ENCODE measurements at places on chromosomes 7 and 10.

DNA sequence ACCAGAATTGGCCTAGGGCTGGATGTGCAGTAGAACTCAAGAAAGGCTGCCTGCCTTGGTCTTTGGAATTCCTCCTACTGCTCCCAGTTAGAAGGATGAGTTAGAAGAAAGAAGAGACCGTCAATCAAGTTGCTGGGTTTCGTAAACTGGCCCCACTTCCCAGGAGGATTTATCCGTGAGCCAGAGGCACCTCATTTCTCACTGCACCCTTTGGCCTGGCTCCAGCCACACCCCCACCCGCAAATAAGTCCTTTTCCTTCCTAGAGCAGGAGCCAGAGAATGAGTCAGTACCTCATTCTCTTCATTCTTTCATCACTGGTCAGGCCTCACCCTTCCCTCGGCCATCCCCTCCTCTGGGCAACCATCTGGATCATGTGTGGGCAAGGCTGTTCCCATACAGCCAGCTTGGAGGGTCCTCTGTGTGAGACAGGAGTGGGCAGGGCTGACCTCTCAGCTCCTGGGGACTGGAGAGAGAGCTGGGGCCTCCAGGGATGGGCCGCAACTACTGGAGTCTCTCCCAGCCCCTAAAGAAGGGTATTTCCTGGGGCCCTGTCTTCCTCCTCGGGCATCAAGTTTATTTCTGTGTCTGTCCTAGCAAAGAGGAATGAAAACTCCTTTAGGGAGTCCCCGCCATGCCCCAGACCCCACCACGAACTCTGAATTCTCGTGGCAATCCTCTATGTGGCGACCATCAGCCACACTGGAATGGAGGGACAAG lies 87.2 kb upstream of the DUSP5 start:
- DNase-seq, result no peak

DNA sequence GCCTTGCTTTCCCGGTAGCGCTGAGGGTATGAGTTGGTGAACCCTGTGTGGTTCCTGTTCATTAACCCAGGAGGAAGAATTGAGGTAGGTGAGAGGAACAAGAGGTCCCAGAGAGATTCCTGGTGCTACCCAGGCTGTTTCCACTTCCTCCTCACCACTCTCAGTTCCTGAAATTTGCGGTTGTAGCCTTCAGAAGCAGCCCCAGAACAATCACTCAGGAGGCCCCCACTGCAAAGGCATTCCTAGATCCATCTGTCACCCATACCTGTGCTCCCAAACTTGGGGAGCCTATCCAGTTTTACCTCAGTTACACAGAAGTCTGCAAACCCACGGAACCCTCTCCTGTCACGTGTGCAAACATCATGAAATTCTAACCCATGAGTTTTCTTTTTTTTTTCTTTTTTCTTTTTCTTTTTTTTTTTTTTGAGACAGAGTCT lies 9.0 kb upstream of the PIP4K2A start:
- DNase-seq, result no peak

DNA sequence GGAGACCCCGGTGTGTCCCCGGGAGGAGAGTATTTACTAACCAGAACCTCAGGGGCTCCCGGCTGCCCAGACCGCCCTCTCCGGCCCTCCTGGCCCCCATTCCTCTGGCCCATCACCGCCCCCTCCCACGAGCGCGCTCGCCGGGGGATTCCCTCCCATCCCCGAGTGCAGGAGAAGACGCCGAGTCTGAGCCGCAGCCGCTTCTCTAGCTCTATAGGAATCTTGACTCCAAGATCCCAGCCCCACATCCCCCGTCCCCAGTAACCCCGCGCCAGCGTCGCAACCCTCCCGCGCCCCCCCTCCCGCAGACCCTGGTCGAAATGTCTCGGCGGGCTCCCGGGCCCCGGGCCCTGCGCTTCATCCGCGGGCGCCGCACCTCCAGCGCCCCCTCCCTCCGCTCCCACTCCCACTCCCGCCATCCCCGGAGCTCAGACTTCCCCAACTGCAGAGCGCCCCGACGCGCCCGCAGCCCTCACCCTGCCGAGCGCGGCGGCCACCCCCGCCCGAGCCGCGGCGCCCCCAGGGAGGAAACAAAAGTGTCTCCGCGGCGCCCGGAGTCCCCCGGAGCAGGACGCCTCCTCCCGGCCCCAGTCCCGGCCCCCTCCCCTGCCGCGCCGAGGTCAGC lies 541 bp downstream of the ELMO1 start:
- no peak for DNase-seq

DNA sequence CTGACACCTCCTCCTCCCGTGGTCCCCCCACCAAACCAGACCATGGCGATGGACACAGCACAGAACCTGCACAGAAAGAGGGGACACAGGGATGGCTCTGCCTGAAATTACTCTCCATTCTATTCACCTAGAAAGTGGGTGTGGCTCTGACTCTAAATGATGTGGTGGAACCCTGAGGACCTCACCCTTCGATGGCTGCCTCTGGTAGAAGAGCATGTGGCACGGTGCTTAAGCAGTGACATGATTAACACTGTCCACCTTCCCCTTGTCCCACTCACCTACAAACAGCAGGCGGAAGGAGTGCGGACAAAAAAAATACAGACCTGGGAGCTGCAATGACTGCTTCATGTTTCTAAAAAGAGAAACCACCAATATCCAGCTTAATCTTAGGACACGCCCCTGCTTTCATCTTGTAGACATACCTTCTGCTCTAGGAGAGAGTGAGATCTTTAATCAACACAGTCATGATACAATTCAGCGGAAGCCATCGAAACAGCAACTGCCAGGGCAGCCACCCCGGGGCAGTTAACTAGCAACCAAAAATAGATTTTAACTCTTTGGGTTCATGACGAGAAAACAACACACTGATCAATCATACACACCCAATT lies 11.4 kb downstream of the JCAD start:
- DNase-seq, result no peak

- DNase-seq, result no peak
These were observed 27.8 kb upstream of the RADIL start for GRCh38 chr7:4911111-4911828.

DNA sequence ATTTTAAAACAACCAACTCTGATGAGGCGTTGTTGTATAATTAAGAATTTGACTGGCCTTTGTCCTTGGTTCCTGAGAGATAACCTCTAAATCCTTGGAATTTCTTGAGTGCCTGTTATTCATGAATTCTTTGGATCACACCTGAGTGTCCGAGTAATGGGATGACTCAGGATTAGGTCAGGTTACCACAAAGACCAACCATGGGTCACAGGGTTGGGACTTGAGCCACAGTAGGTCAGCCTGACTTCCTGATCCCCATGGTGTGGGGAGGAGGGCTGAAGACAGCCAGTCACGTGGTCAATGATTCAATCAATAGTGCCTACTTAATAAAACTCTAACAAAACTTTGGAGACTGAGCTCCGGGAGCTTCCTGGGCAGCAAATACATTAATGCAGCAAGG lies 192.5 kb downstream of the GFRA1 start:
- DNase-seq, result no peak

- no peak for DNase-seq
These were observed 90.5 kb upstream of the WAC start for GRCh38 chr10:28442403-28442802.

- DNase-seq, result no peak
These were observed 213.2 kb upstream of the RHOBTB1 start for GRCh38 chr10:61157182-61157581.

DNA sequence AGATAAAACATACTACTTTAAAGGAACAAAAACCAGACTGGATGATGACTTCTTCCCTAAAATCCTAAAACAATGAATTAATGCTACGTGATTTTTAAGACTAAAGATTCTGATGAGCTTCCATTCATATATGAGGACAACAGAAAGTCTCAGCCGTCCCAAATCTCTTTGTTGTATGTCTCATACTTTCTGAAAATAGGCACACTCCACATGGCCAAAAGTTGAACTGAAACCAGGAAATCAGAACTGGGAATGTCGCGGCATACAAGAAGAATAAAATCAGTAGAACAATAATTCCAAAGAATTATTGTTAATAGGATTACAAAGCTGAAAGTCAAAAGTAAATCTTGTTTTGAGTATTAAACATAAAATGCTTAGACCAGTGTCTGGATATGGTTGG lies 195.4 kb upstream of the GHITM start:
- DNase-seq, result no peak

DNA sequence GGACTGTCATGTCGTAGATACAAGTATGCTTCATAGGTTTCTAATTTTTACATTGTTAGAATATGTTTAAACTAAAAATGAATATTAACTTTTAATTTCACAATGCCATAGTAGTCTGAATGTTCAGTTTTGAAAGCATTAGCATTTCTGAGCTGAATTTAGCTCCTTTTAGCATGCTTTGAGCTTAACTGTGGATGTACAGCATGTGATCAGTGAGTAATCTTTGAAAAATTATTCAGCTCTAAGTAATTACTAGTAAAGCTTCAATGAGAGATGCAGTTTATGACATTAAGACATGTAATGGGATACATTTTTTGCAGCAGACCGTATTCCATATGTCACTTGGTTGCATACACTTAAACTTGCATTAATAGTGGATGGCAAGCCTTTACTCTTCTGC lies 114.1 kb upstream of the WNT16 start:
- no peak for DNase-seq

- no peak for DNase-seq
These were observed 269.6 kb downstream of the HTR7 start for GRCh38 chr10:90588222-90588621.

GRCh38 chr7:134513169-134513752 lies 14.1 kb upstream of the AKR1B10 start:
- no peak for DNase-seq

GRCh38 chr10:44854693-44855350 lies 56.3 kb upstream of the TMEM72 start:
- no peak for DNase-seq

GRCh38 chr10:44477046-44477425 lies 92.1 kb upstream of the CXCL12 start:
- no peak for DNase-seq

DNA sequence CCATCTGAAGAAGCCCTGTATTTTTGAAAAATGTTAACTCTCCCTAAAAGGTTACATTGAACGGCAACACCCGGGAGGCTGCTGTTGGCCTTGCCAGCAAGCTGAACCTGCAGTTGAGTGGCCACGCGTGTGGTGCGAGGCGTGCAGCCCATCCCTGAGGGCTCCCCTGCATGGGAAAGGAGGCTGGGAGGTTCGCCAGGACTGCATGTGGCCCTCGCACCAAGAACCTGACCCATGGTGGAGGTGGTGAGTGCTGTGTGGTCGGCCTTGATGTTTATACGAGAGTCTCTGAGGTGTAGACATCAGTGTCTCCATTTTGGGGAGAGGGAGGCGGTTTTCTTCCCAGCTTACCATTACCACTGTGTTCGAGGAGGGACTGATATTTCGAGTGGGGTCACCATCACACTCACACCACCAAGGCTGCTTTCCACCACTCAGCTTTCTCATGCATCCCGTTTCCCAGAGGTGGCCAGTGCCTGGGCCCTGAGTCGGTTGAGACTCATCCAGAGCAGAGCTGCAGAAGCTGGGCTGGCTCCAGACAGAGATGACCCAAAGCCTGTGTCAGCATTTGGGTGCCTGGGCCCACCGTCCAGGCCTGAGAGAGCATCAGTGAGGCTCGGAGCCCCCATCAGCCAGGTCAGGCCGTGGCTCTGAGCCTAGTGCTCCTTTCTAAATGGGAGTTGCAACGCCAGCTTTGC lies 222.6 kb downstream of the EBF3 start:
- DNase-seq, result no peak

GRCh38 chr7:31054608-31055278 lies 2.6 kb downstream of the ADCYAP1R1 start:
- DNase-seq, result no peak

GRCh38 chr10:74771054-74771453 lies 55.3 kb upstream of the KAT6B start:
- DNase-seq, result no peak

DNA sequence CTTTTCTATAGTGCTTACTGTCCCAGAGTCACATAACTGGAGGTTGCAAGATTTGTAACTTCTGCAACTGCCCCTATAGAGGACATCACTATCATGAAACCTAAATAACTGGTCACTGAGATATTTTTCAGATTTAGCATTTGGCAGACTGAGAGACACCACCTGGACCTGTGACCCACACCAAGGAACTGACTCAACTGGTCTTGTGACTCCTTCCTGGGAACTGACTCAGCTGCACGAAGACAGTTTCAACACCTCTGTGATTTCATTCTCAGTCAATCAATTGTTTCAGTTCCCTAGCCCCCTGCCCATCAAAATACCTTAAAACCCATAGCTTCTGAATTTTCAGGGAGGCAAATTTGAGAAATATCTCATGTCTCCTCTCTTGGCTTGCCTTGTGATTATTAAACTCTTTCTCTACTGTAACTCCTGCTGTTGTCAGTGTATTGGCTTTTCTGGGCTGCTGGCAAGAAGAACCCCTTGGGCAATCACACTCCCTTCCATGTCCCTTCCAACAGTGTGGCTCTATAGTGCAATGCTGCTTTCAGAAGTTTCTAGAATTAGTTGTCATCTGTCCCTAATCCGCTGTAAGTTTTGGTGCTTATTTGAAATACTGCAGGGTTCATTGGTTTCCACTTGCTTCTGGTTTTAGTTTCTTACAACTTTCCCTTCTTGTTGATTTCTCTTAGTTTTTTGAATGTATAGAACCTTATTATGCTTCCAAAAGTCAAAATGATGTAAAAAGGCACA lies 127.8 kb upstream of the ADCY1 start:
- DNase-seq, result no peak

DNA sequence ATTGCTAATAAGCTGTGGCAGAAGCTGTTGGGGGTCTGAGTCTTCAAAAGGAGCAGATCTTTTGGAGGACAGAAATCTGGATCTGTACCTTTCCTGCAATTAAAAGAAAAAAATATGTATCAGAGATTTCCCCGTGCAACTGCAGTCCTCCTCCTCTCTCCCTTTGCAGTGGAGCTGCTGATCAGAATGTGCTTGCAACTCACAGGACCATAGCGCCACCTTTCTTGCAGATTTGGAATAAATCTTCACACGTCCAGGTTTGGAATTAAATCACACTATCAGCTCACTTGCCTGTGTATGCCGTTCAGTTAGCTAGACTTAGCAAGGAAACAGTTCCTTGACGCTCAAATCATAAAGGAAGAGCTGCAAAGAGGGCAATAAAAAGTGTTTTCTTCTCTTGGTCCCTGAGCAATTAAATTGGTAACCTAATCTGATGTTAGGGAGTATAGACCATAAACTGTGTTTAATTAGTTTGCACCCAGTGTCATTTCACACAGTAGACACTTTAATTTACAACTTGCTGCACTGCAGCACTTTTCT lies 77.4 kb downstream of the PON1 start:
- no peak for DNase-seq

GRCh38 chr10:101783736-101784118 lies 481 bp upstream of the NPM3 start:
- DNase-seq, result no peak

- no peak for DNase-seq
These were observed 98.1 kb downstream of the PARD3 start for GRCh38 chr10:34716958-34717357.

GRCh38 chr10:11395161-11395560 lies 216.3 kb downstream of the USP6NL start:
- no peak for DNase-seq
